Stimulated activated CD4-positive, alpha-beta T cell treated with anti-CD3 and anti-CD28 coated beads, Interleukin-12 subunit alpha, Interleukin-12 subunit beta, amount 100 ng/mL, for 48 hours (primary cell): ENCODE measurements at places on chromosomes 16 and 17.

GRCh38 chr17:69874175-69874670, 200.8 kb upstream of the KCNJ16 start:
- DNase-seq: no peak

GRCh38 chr16:86578061-86578599, at the start of gene FOXL1:
Gene FOXL1, plus strand, starts transcription at chr16:86578549. Its CDS starts 175 bp downstream, at chr16:86578724.
- no peak for DNase-seq

- DNase-seq: no peak
These were observed 202.9 kb downstream of the IRF8 start for GRCh38 chr16:86101897-86102157.

DNA sequence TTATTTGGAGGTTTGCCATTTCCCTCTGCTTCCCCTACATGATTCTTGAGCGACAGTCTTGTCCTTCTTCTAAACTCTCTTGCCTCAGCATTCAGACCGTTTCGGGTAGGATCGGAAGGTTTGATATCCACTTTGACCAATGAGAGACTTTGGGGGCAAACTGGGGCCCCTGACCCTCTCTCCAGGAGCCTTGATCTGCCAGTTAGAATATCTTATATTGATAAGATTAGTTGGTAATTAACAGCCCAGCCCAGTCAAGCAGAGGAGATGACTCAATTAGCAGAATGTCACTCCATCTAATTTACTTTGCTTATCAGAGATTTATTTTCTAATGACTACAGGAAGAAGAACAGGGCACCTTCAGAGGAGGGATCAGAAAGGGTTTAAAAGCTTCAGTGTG, 532.8 kb downstream of the XYLT1 start:
- no peak for DNase-seq

DNA sequence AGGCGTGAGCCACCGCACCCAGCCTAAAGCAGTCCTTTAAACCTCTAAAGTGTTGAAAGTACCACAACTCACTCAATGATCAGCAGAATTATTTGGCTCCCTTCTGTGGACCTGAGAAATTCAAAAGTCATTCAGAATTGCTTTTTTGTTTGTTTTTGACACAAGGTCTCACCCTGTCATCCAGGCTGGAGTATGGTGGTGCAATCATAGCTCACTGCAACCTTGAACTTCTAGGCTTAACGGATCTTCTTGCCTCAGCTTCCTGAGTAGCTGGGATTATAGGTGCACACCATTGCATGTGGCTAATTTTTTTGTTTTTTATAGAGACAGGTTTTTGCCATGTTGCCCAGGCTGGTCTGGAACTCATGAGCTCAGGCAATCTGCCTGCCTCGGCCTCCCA, 44.3 kb downstream of the TRAF4 start:
- no peak for DNase-seq

- DNase-seq: peak; percentile 87
These were observed 709 bp upstream of the CD300LG start for GRCh38 chr17:43846221-43846712.

DNA sequence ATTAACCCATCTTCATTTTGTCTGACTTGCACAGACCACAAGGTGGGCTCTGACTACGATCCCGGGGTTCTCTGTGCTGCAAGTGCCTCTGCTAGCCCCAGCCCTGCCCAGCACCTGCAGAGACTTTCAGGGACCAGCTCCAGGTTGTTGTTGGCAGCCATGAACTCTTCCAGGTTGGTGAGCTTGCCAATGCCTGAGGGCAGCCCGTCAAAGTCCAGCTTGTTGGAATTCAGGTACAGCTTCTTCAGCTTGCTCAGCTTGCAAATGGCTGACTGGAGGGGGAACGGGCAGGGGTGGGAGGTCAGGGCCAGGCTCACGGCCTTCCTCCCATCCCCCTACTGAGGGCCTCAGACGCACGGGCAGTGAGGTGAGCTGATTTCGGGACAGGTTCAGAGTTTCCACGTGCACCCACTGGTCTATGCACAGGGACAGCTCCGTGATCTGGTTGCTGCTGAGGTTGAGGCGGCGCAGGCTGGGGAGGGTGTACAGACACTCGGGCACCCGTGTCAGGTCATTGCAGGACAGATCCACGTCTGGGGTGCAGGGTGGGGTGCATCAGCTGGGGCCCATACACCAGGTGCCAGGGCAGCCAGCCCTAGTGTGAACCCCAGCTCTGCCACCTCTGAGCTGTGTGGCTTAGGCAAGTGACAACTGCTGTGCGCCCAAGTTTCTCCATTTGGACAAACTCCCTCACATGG, 5.2 kb downstream of the FLII start:
- DNase-seq: no peak

- no peak for DNase-seq
These were observed 39.1 kb upstream of the ADGRG1 start for GRCh38 chr16:57589374-57589773.

GRCh38 chr17:50689251-50689650, 18.5 kb downstream of the ANKRD40 start:
- DNase-seq: no peak

DNA sequence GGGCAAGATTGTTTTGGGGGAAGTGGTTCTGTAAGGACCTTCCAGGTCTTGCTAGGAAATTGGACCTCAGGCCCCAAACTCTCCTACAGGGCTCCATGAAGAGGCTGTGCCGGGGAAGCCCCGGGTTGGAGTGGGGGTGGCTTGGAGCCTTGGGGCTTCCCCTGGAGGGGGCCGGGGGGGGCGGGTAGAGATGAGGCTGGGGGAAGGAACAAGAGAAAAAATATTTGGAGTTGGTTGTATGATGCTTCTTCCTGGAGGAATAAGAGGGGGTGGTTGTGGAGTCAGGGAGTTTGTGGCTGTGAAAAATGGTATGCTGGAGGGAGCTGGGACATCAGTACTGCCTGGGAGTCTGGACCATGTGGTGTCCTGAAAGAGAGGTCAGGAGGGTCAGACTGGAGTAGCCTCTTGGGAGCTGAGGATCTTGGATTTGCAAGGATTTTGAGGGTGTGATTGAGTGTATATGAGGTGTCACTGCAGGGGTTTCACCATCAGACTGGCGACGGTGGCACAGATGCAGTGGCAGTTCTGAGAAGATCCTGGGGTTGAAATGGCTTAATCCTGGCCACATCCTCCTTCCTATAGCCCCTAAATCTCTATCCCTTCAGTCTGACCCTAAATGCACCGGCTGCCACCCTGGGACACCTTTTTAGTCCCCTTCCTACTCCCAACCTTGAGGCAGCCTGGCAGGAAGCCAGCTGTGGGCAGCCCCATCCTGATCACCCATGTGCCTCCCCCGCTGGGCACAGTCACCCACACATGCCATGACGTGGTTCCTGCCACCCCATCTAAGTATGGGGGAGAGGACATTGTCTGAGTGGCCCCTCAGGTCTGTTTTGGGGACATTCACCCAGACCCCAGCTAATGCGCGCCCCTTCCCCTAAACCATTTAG, 10.9 kb downstream of the RARA start:
- DNase-seq: no peak

- no peak for DNase-seq
These were observed 79.3 kb downstream of the PRKCB start for GRCh38 chr16:23914946-23915530.

DNA sequence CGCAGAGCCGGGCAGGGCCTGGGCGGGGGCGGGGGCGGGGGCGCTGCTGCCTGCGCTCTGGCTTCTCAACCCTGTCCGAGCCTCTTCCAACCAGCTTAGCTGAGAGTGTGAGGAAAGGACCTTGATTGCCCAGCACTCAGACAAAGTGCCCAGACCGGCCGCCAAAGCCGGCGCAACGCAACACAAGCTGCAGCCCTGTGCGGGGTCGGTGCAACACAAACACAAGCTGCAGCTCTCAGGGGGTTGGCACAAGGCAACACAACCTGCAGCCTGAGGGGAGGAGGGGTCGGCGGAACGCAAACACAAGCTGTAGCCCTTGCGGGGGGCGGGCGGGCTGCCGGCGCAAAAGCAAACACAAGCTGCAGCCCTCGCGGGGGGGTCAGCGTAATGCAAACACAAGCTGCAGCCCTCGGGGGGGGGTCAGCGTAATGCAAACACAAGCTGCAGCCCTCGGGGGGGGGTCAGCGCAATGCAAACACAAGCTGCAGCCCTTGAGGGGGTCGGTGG, 60.0 kb downstream of the KLHDC4 start:
- no peak for DNase-seq

DNA sequence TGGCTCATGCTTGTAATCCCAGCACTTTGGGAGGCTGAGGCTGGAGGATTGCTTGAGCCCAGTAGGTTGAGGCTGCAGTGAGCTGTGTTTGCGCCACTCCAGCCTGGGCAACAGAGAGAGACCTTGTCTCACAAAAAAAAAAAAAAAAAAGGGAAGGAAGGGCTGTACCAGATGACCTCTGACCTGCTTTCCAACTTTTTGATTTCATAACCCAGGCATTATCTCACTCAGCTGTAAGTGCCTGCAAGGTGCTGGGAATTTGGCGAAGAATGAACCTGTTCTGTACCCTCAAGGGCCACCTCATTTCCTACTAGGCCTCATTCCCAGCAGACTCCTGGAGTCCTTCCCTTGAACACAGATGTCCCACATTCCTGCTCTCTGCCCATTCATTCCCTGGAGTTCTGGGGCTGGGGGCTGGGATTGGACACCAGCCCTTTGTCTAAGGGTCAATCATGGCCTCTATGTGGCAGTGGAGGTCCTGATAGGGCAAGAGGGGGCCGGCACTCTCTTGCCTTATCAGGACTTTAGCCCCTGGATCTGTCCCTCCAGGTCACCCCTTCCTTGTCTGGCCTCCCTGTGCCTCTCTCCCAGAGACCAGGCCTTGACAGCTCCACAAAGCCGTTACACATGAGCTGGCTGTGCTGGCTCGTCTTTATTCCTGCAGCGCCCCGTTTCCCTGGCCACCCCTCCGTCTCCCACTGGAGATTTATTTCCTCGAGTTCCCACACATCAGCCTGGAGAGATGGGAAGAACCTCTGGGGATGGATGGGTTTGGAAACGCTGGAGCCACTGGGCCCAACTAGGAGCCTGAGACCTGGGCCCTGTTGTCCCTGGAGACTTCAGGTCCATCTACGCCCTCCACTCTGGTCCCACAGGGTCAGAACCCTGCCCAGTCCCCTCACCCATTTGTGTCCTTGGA, 821 bp upstream of the GFAP start:
- no peak for DNase-seq

DNA sequence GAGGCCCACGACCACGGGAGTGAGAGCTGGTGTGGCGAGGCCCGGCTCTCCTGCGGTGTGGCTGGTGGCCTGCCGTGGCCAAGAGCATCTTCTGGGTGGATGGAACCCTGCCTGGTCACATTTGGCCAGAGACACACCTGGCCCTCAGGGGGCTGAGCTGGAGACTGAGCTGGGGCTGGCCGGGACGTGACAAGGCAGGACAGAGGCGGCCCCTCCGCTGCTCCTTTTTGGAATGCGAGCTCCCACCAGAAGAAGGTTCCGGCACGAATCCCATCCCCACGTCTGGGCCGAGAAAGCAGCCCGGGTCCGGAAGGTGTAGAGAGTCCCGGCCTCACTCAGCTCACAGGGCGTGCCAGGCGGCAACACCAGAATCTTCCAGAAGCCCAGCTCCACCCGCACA, 26.0 kb upstream of the CHMP6 start:
- DNase-seq: no peak

GRCh38 chr17:21090902-21091618, 35.7 kb upstream of the DHRS7B start:
- no peak for DNase-seq

DNA sequence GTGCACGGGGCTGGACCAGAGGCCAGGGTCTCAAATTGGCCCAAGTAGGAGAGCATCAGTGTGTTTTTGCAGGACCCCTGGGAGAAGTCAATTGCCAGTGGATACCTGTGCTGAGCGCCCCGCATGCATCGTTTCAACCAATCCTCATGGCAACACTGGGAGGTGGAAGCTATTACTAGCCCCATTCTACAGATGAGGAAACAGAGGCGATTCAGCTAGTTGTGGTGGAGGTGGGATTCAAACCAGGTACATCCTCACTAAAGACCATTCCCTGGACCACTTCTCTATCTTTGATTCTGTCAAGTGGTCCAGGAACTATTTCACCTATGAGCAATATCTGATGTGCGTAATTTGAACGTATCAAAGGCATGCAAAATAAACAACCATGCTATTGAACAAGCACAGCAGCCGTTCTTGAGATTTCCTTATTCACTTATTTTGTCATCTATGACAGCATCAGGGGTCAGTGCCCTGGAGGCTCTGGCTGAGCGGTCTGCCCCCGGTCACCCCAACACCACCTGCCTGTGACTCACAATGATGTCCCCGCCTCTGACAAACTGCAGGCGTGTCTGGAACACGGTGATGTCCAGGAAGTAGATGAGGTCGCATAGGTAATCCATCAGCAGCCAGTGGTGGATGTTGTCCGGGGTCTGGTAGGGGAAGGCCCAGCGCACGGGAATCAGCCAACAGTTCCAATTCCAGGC, 54.0 kb downstream of the CNGB1 start:
- no peak for DNase-seq

- no peak for DNase-seq
These were observed 6.7 kb downstream of the KCNH4 start for GRCh38 chr17:42174126-42174783.

DNA sequence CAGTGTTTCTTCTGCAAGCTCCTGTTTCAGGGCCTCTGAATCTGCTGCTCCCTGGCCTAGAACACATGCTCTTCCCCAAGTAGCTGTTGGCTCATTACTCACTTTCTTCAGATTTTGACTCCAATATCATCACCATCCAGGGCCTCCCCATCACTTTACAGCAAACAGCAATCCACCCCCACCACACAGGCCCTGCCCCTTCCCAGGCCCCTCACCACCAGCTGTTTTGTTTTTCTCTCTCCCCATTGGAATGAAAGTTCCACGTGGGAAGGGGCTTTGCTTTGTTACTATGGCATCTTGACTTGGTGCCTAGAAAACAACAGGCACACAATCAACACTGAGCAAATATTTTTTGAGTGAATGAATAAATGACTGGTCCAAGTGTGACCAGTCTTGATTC, 4.0 kb downstream of the TMEM170A start:
- no peak for DNase-seq

GRCh38 chr17:22090263-22090935, 398.1 kb downstream of the KCNJ18 start:
- no peak for DNase-seq

DNA sequence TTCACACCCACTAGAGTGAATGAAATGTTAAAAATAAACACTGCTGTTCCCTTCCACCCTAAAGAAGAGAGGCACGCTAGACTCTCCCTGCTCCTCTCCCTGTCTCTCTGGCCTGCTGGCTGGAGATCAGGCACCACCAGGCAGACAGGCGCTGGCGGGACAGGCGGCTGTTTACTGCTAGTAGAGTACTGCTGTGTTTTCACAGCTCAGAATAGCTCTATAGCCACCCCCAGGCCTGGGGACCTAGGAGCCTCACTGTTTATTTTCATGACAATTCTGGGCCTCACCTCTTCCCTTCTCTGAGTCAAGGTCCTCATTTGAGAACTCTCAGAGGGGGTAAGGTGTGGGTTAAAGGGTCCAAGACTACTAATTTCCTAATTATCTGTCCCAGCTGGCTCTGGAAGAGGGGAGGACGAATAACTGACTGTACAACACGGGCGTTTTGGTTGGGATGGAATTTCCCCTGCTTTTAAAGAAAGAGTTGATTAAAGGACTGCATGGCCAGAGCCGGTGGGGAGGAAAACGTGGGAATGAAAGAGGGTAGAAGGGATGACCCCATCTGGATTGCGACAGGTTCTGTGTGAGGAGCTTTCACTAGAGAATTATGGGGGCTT, 9.0 kb upstream of the G6PC1 start:
- no peak for DNase-seq

- no peak for DNase-seq
These were observed 4.3 kb downstream of the KRT37 start for GRCh38 chr17:41420134-41420533.
